ENCODE measurements at places on chromosomes 4 and X.

DNA sequence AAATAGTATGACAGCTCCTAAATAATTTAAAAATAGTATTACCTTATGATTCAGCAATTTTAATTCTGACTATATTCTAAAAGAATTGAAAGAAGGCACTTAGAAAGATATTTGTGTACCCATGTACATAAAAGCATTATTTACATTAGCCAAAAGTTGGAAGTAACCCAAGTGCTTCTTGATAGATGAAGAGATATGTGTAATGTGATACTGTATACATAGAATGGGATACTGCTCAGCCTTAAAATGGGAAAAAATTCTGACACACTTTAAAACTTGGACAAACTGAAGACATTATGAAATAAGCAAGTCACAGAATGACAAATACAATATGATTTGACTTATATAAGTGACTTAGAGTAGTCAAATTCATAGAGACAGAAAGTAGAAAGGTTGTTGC is 112.2 kb downstream of the IDS start:
- DNase-seq, result peak; percentile 49

DNA sequence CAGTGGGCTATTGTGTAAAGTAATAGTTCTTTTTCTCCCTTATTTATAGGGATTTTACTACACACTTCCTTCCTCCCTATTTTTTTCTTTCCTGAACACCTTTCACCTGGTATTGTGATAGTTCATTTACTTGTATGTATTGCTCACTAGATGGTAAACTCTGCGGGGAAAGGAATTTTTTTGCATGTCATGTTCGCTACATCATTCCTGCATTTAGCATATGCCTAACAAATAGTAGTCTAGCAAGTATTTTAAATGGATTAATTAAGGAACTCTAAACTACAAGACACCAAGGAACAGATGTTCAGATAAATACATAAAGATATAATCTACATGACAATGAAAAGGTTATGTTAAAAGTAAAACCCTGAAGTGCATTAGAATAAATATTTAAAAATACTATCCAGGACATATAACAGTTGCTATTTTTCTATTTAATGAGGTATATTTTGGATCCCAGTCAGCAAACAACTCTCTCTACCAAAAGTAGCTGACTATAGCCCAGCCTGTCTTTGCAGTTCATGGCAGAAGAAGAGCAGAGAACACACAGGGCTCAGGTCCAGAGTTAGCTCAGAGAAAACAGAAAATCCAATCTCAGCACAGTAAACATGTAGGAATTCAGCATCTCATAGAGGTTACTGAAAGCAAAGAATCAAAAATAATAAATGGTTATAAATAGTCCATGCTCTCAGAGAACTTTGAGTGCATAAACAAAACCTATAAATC is 87.8 kb downstream of the PACRGL start:
- no peak for DNase-seq

GRCh38 chr4:43369036-43369594 is 476.6 kb downstream of the GRXCR1 start:
- DNase-seq, result no peak

GRCh38 chr4:103947617-103948016 is 227.8 kb upstream of the TACR3 start:
- no peak for DNase-seq

DNA sequence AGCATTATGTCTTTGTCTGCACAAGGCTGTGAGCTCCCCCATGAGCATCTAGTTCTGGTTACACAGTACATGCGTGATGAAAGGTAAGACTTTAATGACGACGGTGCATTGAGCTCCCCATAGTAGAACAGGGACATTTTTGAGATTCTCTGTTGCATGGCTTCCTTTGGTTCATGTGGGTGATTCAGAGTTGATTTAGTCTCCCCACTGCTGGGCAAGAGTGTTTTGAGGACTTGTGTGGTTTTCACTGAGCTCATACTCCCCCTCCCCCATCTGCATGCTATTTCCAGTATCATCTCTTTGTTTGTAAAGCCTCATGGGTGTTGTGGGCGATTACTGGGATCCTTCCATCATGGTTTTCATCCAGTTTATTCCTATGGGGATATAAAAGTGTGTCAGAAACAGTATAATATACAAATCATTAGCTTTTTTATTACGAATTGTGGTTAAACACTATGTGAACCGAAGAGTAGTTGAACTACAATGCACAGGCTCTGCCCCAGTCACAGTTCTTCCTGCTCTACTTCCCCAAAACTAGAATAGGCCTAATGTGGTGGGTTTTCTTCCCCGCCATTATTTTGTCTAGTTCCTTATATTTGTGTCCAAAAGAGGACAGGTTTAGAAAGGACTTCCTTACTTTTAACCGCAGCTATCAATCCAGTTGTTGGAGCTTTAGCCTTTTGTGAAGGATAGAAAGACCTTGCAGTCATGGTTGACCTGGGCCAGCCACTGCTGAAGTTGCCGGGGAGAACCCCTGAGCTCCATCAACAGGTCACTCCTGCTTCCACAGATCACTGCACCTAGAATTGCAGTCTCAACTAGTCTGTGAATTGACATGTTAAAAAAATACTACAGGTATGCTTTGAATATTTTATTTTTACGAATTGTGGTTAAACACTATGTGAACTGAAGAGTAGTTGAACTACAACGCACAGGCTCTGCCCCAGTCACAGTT is 30.4 kb downstream of the KIT start:
- DNase-seq, result peak; percentile 89

GRCh38 chr4:122541996-122542395 is 78.9 kb downstream of the IL21 start:
- DNase-seq, result no peak
